ENCODE measurements at places on chromosomes 6 and 20. TPM values are rescaled to one million over a fixed set of nuclear protein-coding genes. Genes with fewer than 3 reads are reported as not detected.

Gene DCDC2
- 0.03 TPM for total RNA-seq

Gene C6orf58
- not detected for total RNA-seq

Gene C6orf47
- total RNA-seq: 23.3 TPM

Gene SMPDL3A
- 14.0 TPM for total RNA-seq

Gene NT5E
- total RNA-seq: 667 TPM

Gene DYNLT1
- total RNA-seq: 45.2 TPM

Gene SLC17A4
- not detected for total RNA-seq

Gene CDC40
- 16.1 TPM for total RNA-seq

Gene GABRR1
- total RNA-seq: not detected

Gene BFSP1
- 1.3 TPM for total RNA-seq

Gene OPRL1
- total RNA-seq: 2.4 TPM

Gene DPM1
- total RNA-seq: 43.4 TPM

Gene STMND1
- not detected for total RNA-seq

Gene GJA10
- not detected for total RNA-seq

Gene BMP7
- not detected for total RNA-seq

Gene DDX43
- total RNA-seq: 2.8 TPM

Gene TRDN
- total RNA-seq: 0.10 TPM

Gene CDSN
- total RNA-seq: not detected

Gene CASS4
- total RNA-seq: 0.23 TPM
